Renal pelvis (tissue), 12 donors: ENCODE measurements at places on chromosomes 3 and 15. TPM values are rescaled to one million over a fixed set of nuclear protein-coding genes. Genes with fewer than 3 reads are reported as not detected.
A peak's percentile ranks its signal among the peaks of the same experiment; 100 is the strongest.

GRCh38 chr3:51224283-51224682, 160.8 kb upstream of the MANF start:
- DNase-seq, result no peak

- no peak for DNase-seq
These were observed 35.7 kb upstream of the SPSB4 start for GRCh38 chr3:141015481-141015880.

- DNase-seq, result no peak
These were observed 659.3 kb downstream of the ROBO2 start for GRCh38 chr3:77699125-77699691.

DNA sequence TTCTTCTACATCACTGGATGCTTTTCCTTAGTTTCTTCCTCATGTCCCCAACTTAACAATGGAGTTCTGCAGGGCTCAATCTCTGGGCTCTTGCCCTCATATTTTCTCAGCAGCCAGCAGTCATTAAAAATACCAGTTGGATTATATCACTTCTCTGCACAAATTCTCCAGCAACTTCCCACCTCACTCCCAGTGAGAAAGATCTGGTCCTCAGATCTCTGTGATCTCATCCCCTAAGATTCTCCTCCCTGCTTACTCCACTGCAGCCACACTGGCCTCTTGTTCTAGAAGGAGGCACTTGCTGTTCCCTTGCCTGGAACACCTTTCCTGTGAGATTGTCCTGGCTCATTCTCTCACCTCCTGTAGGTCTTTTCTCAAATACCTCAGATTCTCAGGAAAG, 6.1 kb downstream of the ERICH6 start:
- no peak for DNase-seq

GRCh38 chr15:65259367-65259797, 27.3 kb downstream of the PARP16 start:
- DNase-seq, result no peak

DNA sequence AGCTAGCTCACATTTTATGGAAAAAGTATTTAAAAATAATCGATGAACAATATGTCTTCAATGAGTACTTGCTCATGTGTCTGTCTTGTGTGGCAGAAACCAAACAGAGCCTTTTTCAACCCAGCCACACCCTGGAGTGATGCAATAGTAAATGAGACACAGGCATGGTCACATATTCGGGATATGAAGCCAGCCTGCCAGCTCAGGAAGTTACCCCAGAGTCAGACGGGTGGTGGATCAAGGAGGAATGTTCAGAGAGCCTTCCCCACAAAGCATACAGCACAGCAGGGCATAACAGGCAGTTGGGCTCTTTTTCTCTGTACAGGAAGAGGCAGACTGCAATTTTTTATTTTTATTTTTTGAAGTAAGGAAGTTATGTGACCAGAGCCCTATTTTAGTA, 27.3 kb downstream of the LARP6 start:
- DNase-seq, result no peak

DNA sequence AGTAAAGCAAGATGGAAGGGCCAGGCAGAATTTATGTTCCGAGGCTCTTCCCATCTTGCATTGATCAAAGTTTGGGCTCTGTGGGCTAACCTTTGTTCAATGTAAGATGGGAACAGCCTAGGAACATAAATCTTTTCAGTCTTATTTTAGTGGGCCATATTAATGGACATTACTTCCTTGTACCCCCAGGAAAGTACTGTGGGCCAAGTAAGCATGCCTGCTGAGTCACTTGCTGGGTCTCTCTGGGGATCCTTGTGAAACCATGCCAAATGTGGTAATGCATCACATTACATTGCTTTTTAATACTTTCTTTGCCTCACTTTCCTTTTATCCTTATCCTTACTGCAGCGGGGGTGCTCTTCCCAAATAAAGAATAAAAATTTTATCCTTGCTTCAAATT, 349.5 kb upstream of the POU1F1 start:
- no peak for DNase-seq

GRCh38 chr3:134651347-134652041, 672 bp upstream of the KY start:
- DNase-seq, result peak; percentile 35

- no peak for DNase-seq
These were observed 223.6 kb upstream of the SETMAR start for GRCh38 chr3:4079339-4080195.

DNA sequence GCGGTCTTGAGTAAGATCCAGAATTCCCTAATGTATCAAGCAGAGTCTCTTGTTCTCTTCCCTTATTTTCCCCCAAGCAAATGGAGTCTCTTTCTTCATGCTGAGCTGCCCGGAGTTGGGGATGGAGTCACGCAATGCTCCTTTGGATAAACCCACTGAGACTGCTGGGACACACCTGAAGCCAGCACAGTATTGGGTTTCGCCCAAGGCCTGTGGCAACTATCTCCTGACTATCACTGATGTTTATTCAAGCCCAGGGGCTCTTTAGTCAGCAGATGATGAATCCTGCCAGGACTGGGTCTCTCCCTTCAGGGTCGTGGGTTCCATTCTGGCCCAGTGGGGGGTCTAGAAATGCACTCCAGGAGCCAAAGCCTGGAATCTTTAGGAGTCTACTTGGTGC, 11.3 kb downstream of the USF3 start:
- DNase-seq, result no peak

DNA sequence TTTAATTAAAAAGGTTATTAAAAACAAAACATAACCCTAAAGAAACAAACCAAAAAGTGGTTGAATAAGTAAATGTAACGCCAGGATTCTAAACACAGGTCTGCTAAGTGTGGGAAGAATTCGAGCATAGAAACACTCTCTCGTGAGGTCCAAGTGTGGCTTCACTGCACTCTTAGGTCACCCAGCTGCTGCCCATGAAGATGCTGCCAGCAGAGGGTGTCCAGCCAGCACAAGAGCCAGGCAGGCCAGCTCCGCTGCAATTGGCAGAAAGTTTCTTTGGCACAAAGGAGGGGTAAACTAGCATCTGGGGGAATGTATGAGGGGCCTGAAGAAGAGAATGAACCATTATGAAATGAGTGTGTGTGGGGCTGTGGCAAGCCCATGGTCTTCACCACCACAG, 215.7 kb upstream of the FEZF2 start:
- DNase-seq, result no peak

DNA sequence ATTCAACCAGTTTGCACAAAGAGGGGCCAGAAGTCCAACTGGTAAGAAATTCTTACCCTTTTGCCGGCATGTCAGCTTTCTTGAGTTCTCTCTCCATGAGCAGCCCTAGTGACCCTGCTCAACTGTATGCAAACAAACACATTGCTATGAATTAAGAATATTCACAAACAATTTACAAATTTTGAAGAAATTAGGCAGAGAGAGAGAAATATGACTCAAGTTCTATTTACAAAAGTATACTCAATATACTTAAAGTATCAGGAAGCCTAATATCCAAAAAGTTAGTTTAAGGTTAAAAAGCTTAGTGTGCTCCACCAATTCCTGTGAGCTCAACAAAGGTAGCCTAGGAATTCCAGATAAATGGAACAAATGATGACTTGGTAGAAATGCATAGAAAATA, 3.5 kb upstream of the EHHADH start:
- DNase-seq, result no peak

DNA sequence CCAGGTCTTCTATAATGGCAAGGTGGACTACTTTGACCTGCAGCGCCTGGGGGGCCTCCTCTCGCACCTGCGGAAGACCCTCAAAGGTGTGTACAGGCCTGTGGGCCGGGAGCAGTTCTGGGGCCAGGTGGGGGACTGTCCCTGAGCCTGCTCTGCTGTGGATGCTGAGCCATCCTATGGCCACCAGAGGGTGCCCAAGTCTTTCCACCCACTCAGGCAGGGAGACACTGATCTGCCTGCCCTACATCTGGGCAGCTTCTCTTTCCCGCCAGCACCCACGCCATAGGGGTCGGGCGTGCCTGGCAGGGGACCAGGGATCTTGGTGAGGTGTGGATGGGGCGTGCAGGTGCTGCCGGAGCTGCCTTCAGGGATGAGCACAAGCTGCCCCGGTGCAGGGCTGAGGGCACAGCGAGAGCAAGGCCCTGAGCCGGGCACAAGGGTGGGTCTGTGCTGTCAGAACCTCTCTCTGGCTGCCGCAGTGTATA, 14.1 kb downstream of the RNF123 start:
- DNase-seq, result no peak

- DNase-seq, result no peak
These were observed 560 bp upstream of the TTLL13 start for GRCh38 chr15:90248789-90249202.

DNA sequence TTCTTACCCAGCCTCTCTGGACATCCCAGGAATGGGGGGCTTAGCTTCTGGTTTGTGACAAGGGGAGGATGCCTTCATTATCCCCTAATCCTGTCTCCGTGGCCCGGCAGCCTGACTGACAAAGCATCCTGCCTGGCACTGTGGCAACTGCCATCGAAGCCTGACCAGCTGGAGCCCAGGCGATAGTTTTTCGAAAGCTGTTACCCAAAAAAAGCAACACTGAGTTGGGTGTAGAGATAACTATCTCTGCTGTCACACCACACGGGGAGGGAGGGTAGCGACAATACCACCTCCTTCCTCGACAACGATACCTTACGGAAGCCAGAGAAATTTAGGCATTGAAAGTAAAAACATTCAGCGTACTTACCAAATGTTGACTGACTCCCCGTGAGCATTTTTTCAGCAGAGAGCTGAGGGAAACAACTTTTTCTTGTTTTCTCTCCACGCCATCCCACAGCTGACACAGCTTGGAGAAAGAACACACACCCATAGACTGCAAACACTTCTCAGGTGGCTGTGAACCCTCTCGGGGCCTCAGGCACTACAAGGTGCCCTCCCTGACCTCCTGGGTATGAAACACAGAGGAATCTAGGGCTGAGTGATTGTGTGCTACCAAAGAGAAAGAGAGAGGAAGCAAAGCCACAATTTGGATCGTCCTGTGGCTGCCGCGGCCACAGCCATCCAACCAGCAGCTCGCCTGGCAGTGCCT, 361.9 kb upstream of the ICE2 start:
- no peak for DNase-seq

- no peak for DNase-seq
These were observed 174.7 kb upstream of the CNTN3 start for GRCh38 chr3:74789111-74789510.

- no peak for DNase-seq
These were observed 10.2 kb downstream of the TADA3 start for GRCh38 chr3:9781978-9782603.

DNA sequence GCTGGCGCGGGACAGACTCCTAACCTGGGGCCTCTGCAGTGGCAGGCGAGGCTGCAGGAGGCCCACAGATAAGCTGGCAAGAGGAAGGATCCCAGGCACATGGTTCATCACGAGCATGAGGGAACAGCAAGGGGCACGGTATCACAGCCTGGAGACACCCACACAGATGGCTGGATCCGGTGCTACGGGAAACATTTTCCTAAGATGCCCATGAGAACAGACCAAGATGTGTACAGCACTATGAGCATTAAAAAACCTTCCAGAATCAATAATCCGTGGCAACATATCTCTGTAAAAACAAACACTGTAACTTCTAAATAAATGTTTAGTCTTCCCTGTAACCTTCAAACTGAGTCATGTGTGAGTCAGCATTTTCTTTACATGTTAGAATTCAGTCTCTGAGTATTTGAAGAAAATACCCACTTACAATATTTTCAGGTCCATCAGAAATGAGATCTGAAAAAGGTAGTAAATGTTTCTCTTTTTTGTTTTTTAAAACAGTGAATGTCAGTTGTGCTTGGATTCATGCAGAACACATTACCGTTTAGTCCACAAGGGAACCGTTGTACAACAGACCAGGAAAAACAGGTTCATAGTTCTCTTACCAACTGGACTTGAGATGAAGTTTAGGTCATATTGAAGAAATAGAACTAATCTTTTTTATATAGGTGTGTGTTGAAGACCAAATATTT, 75.9 kb downstream of the BOC start:
- DNase-seq, result no peak

- no peak for DNase-seq
These were observed 234.8 kb upstream of the ARPP21 start for GRCh38 chr3:35404571-35404970.

GRCh38 chr15:80873366-80873952, 94.3 kb downstream of the CEMIP start:
- peak; percentile 26 for DNase-seq

DNA sequence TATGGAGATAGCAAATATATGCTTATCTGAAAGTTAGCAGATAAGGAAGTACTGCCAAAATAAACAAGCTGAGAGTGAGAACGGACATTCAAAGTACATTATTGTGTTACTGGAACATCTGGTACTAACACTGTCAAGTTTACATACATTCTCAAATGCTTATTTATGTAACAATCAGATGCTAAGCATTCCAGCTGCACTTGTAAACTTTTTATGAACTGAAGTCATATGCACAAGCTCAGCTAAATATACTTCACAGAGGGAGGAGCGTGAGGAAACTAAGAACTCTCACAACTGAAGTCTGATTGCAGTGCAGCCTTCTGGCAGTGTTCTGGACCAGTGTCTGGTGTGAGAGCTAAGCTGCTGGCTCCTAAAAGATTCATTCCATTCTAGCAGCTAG, 223.7 kb upstream of the NANOGP8 start:
- DNase-seq, result peak; percentile 77

- DNase-seq, result no peak
These were observed 108.3 kb downstream of the SV2B start for GRCh38 chr15:91208371-91208770.

DNA sequence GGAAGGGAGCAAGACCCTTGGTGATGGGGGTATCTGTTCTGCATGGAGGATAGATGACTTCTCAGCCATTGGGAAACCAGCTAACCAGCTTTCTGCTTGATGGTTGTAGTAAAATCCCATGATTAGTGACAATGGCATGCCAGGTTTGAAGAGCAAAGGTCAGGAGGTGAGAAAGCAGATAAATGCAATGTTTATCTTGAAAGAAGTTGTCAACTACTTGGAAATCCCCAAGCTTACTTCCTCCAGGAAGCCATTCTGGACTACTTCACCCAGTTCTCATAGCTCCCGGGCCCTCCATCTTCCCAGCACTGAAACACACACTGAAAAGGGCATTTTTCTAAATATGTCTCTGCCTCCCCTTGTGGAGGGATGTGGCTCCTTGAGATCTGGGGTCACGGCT, 51.3 kb downstream of the SMAD3 start:
- no peak for DNase-seq

DNA sequence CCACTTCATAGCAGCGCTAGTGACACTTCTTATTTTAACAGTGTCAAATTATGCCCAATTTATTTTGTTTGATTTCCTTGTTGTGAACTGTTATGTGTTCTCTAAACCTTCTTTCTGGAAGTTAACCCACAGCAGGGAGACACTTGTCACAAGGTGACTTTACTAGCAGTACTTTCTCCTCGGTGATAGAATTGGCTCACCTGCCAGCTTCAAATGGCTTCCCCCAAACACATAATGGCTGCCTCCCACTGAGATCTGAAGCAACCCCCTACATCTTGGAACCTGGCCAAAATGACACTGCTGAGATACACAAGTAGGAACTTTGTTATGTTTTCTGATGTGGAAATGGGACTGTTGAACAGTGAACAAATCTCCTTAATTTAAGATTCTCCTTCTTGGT, 238.8 kb upstream of the DPH6 start:
- DNase-seq, result no peak

TUSC7 gene
- polyA plus RNA-seq, result not detected

VIPR1 gene
- polyA plus RNA-seq, result 1.5 TPM

REC114 gene
- polyA plus RNA-seq, result 0.55 TPM

PRICKLE2 gene
- polyA plus RNA-seq, result 22.1 TPM

ERICH6 gene
- 1.0 TPM for polyA plus RNA-seq

AMT gene
- 48.4 TPM for polyA plus RNA-seq

IGF1R gene
- 39.9 TPM for polyA plus RNA-seq

MNS1 gene
- polyA plus RNA-seq, result 25.4 TPM

POPDC2 gene
- polyA plus RNA-seq, result 10.2 TPM

ZIC1 gene
- polyA plus RNA-seq, result 0.13 TPM

FAH gene
- 42.7 TPM for polyA plus RNA-seq

TMEM158 gene
- 6.6 TPM for polyA plus RNA-seq

MAGEF1 gene
- polyA plus RNA-seq, result 91.1 TPM
